Endodermal cell (in vitro differentiated cells): ENCODE measurements at places on chromosomes 13 and 19. TPM values are rescaled to one million over a fixed set of nuclear protein-coding genes. Genes with fewer than 3 reads are reported as not detected.

DNA sequence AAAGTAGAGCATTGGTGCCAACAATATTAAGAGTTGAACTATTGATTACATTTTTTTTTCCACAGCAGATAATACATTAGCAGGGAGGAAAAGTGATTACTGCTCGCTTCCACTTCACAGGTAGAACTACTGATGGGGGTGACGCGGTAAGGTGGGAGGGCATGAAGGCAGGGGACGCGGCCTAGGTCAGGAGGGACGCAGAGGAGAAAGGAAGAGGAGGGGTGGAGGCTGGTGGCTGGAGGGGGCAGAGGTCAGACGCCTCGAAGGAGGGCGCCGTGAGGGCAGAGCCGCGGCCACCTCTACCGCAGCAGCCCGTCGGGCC is 287 bp upstream of the B3GLCT start:
- no peak for DNase-seq

DNA sequence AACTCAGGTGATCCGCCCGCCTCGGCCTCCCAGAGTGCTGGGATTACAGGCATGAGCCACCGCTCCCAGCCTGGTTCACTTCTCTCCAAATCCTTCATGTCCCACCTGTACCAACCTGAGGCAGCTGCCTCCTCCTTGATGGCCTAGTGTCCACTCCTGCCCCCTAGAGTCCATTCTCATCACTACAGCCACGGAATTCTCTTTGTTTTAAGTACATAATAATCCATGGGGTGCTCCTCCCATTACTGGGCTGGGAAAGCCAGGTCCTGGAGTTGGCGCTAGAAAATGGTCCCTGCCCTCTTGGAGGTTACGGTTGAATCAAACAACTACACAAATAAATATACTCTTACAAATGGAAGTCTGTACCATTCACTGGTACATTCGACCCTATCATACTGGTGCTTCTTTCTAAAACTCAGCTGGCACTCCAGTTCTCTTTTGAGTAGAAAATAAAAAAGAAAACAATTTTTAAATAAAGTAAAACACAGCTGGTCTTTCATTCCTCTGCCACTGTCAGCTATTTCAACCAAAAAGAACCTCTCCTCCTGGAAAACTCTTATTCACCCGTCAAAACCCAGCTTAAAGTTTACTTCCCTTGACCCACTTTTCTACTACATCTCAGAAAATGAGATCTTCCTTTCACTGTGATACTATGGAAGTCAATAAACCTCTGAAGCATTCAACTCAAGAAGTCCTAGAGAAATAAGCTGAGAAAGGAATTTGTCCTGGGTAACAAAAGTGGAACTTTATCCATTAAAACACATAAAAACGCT is 22.4 kb upstream of the ARHGEF18 start:
- peak; percentile 93 for DNase-seq

DNA sequence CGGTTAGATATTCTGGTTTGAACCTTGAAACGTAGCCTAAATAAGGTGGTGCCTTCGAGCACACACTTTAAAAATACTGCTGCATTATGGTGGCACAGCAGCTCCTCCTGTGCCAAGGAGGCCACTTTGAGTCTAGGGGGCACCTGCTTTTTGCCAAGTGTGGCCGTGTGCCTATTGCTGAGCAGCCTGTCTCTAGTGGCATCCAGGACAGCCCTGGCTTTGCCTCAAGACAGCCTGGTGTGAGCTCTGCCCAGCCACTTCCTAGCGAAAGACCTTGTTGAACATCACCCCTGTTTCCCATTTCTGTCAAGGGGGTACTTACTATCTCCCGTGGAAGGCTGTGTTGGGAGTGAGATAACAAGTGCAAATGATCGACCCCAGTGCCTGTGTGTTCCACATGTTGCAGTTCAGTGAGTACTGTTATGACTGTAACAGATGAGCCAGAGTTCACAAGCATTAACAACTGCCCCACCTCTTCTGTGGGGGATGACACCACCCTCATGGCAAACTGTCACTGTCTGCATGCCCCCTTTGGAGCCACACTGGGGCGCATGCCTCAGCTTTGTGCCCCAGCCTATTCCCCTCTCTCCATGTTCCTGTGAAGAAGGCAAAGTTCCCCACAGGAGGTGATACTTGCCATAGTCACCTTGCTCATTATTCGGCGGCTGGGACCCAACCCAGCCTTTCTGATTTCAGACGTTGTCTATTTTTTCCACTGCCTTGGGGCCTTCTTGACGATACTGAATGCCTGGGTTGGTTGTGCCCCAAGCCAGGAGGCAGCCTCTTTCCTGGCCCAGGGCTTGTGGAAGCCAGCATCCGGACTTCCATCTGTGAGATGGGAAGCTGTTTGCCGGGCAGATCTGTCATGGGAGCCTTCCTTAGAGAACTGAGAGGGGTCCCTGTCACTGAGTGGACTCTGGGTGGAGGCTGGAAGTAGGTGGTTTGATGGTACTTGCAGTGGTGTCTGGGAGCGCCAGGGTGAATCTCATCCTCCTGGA is 5.4 kb downstream of the GATAD2A start:
- no peak for DNase-seq

DNA sequence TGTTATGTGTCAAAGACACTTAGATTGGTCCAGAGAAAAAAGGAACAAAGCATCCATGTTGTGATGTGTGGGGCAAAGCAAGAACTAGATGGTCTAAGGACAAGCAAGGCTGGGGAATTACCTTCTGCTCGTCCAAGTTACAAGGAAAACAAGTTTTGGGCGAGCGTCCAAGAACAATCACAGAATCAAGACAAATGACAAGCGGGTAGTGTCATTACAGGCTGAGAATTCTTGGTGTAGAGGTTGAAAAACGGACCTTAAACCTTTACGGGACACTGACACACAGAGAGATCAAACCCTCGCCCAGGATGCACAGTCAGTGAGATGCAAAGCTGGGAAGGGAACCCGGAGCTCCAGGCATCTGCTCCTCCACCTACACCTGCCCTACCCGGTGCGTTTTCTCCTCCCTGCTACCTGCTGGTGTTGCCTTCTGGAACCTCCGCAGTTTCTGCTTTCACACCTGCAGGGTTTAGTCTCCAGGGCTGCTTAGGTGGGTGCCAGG is 515 bp upstream of the ZNF324B start:
- DNase-seq: no peak

The ATP7B gene
- 17.6 to 31.4 TPM (median 29.2 TPM) in 3 replicates for total RNA-seq

- no peak for DNase-seq
These were observed 122.5 kb downstream of the GPC5 start for GRCh38 chr13:91520952-91521351.

DNA sequence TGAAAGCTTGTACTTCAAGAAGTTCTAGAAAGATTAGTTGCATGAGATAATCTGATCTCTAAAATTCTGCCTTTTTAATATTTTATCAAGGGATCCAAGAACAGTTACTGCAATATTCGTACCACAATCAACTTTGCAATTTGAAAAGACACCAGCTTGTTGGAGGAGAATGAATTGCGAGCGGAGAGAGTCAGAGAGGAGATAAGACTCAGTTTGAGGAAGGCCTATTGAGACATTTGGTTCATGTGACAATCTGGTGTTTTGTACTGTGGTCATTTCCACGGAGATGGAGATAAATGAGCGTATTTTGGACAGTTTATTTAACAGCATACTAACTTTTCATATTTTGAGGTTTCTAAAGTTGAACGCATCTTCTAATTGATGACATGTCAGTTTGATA is 1276.0 kb downstream of the EFNB2 start:
- no peak for DNase-seq

DNA sequence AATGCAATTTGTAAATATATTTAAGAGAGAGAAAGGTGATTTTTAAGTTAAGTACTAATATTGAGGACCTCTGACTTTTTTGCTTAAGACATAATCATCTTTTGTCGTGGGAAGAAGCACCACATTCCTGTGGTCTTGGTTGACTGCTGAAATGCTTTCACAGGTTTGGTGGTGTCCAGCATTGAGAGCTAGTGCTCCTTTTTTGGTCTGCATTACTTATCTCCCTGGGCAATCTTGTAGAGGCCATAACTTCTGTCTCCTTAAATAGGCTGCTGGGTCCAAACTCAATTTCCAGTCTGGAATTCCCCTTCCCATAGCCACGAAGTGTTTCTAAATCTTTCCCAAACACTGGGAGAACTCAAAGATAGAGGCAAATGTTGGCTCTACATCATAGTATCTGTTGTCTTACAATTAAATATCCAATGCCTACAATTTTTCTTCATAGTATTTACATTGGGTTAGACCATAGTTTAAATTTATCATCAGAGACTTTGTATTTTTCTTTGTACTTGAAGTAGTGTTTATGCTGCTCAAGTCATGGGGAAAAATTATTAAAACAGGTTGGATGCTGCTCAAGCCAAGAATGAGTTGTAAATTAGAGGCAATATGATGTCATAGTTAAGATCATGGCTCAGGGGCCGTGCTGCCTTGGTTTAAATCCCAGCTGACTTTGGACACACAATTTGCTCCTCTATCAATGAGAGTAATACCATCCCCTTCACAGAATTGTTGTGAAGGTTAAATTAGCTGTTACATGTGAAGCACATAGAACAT is 105.6 kb downstream of the POSTN start:
- DNase-seq: no peak

- DNase-seq: no peak
These were observed 281.3 kb downstream of the MTUS2 start for GRCh38 chr13:29101409-29101808.

The MIA gene
- not detected in 3 replicates for total RNA-seq

- DNase-seq: no peak
These were observed 5.9 kb downstream of the LSM14A start for GRCh38 chr19:34178274-34178610.

DNA sequence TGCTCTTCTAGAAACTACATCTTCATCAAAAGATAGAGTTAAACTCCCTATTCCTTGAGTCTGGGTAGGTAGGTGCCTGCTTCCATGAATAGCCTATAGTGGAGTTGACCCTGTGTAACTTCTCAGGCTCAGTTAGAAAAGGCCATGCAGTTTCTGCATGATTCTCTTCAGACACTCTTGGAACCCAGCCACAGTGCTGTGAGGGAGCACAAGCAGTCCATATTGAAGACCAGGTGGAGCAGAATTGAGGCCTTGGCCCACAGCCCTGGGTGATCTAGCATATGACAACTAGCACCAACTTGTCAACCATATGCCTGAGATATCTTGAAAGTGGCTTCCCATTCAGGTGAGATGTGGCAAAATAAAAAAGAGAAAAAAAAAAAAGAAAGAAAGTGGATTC is 10.3 kb upstream of the PAN3 start:
- no peak for DNase-seq

GRCh38 chr13:25493931-25494640 is 122.3 kb downstream of the ATP8A2 start:
- peak; percentile 79 for DNase-seq

GRCh38 chr13:97491452-97491851 is 57.5 kb downstream of the RAP2A start:
- DNase-seq: no peak

The ZNF285 gene
- 7.7 and 9.0 TPM in 2 replicates for total RNA-seq

DNA sequence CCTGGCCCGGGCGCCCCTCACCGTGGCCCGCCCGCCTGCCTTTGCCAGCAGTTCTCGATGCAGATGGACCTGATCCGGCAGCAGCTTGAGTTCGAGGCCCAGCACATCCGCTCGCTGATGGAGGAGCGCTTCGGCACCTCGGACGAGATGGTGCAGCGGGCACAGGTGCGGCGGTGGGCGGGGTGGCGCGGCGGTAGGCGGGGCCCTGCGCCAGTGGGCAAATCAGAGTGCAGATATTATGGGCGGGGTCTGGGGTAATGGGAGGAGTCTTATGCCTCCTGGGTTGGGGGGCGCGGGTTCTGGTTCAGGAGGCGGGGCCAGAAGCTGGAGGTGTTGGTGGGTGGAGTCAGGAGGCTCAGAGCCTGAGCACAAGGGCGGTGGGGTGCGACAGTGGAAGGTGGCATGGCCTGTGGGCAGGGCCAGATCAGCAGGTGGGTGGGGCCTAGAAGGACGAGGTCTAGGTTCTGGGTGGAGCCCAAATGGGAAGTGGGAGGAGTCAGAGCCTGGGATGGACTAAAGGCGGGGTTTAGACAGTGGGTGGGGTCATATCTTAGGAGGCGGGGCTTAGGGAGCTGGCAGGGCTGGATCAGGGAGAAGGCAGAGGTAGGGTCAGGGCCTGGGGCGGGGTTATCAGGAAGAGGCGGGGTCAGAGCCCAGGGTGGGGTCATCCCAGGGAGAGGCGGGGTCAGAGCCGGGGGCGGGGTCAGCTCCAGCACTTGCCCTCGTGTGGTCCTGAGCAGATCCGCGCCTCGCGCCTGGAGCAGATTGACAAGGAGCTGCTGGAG is 5.6 kb downstream of the APC2 start:
- DNase-seq: peak; percentile 98

DNA sequence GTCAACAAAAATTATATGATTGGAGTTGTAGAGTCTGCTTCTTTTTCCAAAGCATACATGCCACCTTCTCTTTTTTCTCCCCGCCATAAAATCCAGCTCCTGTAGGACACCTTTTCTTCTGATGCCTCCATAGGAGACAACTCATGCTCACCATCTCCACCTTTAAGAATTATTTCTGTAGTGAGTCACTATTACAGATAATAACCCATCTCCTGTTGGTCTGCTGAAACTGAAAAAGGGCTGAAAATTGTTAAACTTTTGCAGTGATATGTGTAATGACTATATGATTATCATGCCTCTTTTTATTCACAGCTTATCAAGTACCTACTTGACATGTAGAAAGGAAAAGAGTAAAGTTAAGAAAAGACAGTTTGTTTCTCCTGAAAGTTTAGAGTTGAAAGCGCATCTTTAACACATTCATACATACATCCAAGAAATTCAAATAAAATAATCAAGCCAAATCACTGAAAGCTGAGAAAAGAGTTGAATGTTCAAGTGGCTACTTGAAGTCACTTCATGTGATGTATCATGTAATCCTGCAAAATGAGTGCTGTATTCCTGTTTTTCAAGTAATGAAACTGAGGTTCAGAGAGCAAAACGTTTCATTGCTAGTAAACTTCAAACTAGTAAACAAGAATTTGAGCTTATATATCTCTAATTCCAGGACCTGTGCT is 35.5 kb upstream of the LPAR6 start:
- no peak for DNase-seq
